ENCODE measurements at places on chromosomes 16 and 17.

DNA sequence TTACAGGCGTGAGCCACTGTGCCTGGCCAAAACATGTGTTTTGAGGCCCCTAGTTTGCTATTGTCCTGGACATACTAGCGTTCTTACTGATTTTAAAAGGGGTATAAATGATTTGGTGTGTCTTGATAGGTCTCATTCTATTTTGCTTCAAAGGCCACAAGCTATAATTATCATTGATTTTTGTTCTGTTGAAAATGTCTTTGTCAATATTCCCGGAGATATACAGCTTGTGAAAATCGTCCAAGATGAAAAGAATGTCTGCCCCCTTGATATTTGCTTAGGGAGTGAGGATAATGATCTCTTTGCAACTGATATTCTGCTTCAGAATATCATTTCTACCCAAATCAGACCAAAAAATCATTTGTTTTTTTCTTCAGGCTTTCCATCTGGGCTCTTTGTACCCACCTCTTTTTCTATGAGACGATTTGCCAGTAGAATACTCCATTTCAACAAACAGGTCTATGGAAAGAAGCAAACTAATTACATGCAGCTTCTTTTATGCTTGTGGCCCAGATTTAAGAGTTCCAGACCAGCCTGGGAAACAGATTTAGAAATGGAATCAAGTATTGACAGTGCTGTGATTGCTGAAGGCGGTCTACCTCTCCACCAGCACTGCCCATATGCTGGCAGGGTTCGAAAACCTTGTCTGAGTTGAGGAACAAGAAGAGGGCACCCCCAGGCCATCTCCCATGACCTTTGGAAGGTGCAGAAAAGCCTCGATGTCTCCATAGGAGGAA is 14.1 kb upstream of the ST6GALNAC1 start:
- no peak for DNase-seq

GRCh38 chr17:77212833-77213777 is 72.3 kb downstream of the SEC14L1 start:
- no peak for DNase-seq

DNA sequence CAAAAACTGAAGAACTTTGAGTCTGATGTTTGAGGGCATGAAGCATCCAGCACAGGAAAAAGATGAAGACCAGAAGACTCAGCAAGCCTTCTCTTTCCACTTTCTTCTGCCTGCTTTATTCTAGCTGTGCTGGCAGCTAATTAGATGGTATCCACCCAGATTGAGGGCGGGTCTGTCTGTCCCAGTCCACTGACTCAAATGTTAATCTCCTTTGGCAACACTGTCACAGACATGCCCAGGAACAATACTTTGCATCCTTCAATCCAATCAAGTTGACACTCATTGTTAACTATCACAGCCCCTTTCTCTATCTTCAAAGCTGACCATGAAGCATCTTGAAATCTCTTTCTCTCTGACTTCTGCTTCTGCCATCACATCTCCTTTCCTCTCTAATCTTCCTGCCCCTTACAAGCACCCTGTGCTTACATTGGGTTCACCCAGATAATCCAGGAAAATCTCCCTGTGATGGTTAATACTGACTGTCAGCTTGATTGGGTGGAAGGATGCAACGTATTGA is 115.9 kb upstream of the CDH13 start:
- DNase-seq, result no peak

DNA sequence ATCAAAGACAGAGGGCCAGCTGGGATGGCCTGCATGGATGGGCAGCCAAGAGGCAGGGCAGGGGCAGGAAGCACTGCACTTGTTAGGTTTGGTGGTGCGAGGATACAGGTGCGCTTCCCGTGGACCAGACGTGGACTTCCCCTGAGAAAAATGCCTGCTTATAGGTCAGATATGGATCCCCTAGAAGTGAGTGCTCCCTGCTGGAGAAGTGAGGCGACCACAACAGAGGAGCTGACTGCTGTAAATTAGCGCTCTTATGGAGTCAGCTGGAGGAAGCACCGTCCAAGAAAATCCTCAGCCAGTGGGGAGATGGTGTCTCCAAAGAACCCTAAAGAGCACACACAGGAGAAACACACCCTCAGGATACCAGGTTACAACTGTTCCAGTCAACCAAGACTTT is 27.7 kb upstream of the CCDC182 start:
- DNase-seq, result no peak

GRCh38 chr17:42759982-42760651 is 910 bp upstream of the RAMP2 start:
- no peak for DNase-seq

- no peak for DNase-seq
Measured at GRCh38 chr16:85477801-85478363, 135.2 kb upstream of the GSE1 start.

DNA sequence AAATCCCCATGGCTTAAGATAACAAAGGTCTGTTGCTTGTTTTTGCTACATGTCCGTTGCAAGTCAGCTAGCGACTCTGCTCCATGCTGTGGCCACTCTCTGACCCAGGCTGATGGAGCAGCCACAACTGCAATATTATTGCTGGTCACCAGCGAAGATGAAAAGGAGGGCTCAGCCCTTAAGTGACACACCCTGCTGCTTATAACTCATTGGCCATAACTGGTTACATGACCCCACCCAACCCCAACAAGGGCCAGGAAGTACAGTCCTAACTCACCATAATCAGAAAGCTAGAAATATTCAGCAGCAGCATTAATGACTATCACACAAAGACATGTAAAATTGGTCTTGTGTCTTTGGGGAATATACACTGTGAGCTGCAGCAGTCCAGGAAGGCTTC is 224.3 kb downstream of the SOX9 start:
- DNase-seq, result no peak

DNA sequence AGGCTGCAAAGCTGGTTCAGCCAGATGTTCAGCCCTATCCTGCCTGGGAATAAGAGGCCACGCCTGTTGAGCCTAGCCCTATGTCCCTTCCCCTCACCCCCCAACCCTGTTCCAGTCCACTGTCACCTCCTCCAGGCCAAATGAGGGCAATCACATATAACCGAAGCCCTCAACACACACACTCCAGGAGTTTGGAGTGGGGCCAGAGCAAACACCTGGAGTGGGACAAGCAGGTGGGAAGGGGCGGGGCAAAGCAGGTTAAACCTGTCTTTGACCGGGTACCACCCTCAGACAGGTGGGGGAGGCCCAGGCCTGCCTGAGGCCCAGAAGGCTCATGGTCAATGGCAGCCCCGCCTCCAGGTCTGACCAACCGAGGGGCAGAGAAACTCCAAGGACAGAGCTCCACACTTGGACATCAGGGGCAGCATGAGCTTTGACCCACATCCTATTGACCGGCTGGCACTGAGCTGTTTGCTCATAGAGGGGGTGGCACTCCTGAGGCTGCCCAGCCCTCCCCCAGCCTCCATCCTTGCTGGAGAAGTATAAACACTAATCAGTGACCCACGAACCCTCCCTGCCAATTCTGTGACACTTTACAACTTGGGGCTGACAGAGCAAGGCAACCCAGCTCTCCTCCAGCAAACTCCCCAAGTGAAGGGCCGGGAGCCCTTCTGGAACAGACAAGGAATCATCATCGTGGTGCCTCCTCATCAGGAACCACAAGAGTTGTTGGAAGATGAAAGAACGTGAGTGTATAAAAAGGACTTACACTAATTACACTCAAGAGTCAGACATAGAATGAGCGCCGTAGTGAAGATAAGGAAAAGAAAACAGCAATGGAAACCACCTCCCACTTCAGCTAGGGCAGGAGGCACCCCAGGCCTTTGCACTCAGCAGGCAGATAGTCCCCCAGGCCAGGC is 1.5 kb downstream of the ESRP2 start:
- no peak for DNase-seq

DNA sequence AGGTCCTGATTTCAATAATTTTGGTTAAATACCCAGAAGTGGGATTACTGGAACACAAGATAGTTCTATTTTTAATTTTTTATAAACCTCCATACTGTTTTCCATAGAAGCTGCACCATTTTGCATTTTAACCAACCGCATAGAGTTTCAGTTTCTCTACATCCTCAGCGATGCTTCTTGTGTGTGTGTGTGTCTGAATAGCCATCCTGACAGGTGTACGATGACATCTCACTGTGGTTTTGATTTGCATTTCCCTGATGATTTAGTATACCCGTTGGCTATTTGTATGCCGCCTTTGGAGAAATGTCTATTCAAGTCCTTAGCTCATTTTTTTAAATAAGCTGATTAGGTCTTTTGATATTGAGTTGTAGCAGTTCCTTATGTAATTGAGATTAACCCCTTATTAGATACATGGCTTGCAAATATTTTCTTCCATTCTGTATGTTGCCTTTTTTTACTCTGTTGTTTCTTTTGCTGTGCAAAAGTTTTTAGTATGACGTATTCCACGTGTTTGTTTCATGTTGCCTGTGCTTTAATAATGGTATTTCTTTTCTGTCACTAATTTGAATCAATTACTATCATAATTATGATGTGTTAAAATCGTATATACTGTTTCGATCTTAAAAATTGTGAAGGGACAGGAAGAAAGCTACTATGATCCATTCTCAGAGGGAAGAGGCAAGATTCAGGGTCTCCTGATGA is 227.2 kb upstream of the MON1B start:
- DNase-seq, result no peak

- no peak for DNase-seq
Measured at GRCh38 chr17:40181205-40181604, 3.9 kb downstream of the RAPGEFL1 start.

- no peak for DNase-seq
Measured at GRCh38 chr16:2029350-2029749, 2.6 kb downstream of the NHERF2 start.

GRCh38 chr17:53409588-53409987 is 413.1 kb upstream of the KIF2B start:
- no peak for DNase-seq

DNA sequence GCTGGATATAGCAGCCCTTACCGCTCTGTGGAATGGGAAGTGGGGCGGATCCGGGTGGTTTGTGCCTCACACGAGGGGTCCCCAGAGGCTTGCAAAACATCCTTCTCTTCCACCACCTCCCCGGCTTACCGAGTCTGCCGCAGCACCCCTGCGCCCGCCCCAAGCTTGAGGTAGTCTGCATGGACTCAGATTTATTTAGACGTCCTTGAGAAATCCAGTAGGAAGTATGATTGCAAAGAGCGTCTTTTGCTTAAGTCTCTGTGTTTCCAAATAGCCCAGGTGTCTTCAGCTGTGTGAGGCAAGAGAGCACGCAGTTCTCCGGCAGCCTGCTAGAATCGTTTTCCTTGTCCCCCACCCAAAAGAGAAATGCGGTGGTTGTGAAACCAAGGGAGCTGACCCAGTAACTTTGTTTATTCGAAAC is 2.4 kb downstream of the KIAA0513 start:
- DNase-seq, result no peak

DNA sequence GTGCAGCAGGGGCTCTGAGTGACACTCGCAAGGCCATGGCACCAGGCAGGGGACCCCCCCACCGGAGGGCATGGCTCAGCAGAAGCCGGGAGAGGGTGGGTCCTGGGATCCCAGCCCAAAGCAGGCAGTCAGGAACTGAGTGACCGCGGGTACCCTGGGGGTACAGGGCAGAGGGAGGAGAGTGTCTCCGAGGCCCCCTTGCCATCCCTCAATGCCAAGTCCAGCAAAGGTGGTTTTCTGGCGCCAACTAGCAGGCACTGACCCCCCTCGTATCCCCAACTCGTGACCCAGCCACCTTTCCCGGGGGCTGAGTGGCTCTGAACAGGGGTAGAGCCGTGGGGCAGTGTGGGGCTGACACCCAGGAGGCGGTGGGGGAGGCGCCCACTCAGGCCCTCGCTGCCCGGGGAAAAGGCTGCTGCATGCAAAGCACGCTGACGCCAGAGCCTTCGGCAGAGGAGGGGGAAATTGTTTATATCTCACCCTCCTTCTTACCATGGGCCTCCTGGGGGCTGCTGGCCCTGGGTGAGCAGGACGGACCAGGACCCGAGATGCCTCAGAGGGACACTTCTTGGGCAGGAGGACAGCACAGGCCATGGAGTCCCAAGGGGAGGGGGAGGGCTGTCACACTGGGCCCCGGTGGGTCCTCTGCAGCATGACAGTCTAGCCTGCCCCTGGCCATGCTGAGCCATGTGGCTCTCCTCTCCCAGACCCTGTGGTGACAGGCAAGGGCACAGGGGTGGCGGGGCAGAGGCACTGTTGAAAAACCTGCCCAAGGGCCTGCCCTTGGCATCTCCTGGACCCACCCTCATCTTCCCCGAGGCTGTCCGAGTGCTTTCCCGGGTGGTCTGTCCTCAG is 14.6 kb upstream of the ENPP7 start:
- DNase-seq, result no peak

DNA sequence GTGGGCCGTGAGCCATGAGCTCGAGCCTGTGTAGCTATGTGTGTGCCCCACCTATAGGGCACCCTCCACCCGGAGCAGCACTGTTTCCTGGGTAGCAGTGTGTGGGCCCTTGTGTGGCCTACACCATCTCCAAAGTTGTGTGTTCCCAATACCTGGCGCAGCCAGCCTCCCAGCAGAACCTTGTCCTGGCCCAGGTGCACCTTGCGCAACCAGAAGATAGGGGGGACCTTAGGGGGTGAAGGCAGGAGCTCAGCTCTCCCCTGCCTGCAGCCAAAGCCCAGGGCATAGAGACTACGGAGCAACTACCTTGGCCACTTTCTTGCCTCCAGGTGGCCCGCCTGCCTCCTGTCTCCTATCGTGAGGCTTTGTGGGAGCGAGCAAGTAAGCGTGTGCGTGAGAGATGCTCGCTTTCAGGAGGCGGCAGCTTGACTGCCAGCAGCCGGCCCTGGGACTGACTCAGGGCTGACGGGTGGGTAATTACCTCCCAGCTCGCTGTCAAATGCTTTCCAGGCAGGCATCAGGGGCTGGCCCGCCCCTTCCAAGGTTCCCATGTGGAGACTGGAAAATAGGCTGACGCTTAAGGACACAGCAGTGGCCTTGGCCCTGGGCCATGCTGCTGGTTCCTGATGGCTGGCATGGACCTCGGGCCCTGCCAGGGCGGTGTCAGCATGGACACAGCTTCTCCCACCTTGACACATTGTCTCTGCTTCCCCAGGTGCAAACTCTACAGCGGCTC is 19.0 kb downstream of the TRAF7 start:
- no peak for DNase-seq

DNA sequence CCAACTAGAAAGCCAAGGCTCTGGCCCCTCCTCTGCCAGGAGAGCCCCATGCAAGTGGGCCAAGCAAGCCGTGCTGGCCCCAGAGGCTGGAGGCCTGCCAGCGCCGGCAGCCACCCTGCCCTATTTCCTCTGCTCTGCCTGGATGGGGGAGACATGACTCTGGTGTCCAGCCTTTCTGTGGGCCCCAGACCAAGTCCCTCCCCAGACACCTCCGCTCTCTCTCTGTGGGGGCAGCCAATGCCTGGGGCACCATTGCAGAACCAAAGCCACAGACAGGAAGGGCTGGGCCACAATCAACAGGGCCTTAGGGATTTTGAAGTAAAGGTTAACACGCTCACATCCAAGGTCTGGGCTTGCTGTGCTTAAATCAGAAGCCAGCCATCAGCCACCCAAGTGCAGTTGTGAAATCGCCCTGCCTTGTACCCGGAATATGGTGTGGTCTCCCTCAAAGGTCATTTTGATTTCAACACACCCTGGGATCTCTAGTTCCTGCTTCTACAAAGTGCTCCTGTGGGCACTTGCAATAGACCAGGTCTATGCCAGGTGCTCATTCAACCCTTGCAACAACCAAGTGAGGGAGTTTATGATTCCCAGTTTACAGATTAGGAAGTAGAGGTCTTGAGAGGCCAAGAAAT is 63.5 kb upstream of the TEX2 start:
- no peak for DNase-seq

Data from cortex of kidney (tissue), 1 donor.